CD8-positive, alpha-beta memory T cell (primary cell): ENCODE measurements at places on chromosomes 5 and 9. TPM values are rescaled to one million over a fixed set of nuclear protein-coding genes. Genes with fewer than 3 reads are reported as not detected.

CDX1 gene
- not detected for total RNA-seq

GABRB2 gene
- total RNA-seq = not detected

GTF2H2 gene
- 51.7 TPM for total RNA-seq

FGF18 gene
- 0.18 TPM for total RNA-seq

CCL27 gene
- total RNA-seq = 0.39 TPM

EMB gene
- total RNA-seq = 145 TPM

GARNL3 gene
- total RNA-seq = 2.5 TPM

SLC36A2 gene
- total RNA-seq = not detected

PDE6A gene
- not detected for total RNA-seq

GRCh38 chr9:89493671-89494070, 4.2 kb downstream of the SEMA4D start:
- DNase-seq = no peak

DNA sequence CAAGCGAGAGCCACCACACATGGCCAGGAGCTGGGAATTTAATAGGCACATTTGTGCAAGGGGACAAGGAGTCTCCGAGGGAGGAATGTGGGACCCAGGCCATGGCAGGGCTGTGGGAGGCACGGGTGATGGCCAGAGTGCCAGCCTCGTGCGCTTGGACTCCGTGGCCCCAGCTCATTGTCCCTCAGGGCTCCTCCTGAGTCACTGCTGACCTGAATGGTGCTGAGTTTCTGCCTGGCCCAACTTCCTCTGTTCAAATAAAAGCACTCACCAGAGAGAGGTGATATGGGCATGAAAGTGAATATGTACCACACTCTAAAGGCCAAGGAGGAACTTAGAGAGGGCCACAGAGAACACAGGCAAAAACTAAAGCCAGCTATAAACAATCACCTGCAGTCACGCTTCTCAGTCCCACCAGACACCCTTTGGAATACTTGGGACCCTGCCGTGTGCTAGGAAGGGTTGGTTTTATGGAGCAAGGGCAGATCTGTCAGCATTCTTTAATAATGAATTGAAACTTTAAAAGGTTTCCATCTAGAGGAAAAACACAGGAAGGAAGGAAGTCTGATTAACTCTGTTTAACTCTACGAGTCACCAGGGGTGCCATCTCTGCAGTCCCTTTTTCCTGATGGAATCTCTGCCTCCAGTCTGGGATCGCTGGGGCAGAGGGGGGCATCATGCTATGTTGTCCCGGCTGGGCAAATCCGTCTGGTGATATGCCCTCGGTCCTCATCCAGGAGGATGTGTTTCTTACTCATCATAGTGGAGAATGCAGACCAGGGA, 25.1 kb upstream of the UBE2QL1 start:
- no peak for DNase-seq

- DNase-seq = no peak
Observed at GRCh38 chr5:56314529-56314928, 81.4 kb upstream of the ANKRD55 start.

DNA sequence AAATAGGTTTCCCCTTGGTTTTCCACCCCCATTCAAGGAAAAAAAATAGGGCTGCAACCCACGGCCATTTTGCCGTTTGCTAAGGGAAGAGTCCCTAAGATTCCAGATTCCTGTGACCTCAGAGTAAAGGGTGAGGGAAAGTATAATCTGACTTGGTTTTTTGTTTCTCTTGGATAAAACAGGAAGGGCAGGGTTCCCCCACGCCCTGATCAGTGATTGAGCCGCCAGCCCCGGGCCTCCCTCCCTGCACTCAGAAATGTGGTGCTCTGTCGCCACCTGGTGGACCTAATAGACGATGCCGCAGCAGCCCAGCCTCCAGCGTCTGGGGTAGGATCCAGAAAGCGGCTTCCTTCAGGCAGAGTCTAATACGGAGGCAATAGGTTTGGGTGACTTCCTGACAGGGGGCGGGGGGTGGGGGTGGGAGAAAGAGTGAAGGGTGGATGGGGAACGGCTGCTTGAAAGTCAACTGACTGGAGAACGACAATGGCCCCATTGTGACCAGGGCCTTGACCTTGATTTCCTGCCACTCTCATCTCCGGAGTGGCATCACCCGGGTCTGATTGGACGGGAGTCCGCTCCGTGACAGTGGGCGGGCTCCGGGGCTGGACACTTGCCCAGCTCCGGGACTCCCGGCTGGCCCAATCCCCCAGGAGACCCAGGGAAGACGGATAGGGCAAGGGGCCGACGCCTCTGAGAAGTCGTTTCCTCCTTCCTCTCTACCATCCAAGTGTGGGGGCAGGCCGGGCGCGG, 17.8 kb upstream of the CYSTM1 start:
- peak; percentile 79 for DNase-seq

DNA sequence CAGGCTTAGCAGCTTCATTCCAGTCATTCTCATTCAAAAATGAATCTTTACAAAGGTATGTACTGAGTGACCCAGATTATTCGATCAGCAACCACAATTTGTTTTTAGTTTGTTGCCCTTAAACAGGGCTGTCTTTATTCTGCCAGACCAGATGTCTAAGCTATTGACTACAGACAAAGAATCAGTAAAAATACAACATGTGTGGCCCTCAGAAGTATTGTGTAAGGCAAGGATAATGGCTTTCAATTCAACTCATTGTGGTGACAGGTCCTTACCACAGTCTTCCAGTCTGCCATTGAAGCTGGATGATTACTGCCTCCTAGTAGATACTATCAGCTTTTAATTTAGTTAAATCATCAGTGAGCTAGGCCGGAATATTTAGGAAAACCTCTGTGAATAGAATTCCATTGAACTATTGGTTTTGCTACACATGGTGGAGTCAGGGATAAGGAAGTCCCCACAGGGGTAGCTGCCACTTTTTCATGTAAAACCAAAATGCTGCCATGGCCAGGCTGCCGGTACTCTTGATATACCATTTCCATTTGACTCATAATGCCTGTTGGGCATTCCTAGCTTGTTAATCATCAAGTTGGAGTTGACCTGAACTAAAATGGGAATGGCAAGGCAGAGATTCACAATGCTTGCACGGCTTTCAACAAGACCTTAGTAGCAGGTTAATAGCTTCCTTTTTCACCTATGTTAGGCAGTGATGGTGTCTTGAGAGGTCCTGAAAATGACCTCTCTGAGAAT, 175.6 kb downstream of the MEF2C start:
- DNase-seq = no peak

GRCh38 chr9:27125936-27126335, 16.9 kb downstream of the TEK start:
- no peak for DNase-seq

- no peak for DNase-seq
Observed at GRCh38 chr5:65157906-65158603, 323.7 kb downstream of the ADAMTS6 start.

DNA sequence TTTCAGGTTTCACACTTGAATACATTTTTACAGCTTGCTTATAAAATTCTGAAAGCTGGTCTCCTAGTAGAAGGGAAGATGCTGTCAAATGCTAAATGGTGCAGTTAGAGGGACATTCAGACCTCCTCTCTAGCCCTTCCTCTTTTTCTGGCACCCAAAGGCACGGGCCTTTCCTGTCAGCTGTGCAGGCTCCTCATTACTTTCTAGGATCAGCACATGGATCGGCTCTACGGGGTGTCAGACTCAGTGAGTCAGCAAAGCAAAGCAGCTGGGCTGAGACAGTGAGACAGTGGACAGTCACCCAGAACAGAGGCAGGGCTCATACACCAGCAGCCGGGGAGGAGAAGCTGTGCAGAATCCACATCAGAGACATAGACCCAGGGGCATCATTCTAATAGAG, 80.0 kb upstream of the TNC start:
- DNase-seq = no peak

- DNase-seq = no peak
Observed at GRCh38 chr9:118734696-118735095, 634.5 kb downstream of the BRINP1 start.

- DNase-seq = no peak
Observed at GRCh38 chr5:16609412-16609811, 7.4 kb downstream of the RETREG1 start.

- no peak for DNase-seq
Observed at GRCh38 chr9:134485653-134486052, 155.9 kb upstream of the COL5A1 start.

GRCh38 chr9:70933321-70933720, 188.1 kb downstream of the TRPM3 start:
- DNase-seq = no peak

GRCh38 chr9:129440435-129441186, 180.3 kb downstream of the C9orf50 start:
- no peak for DNase-seq

- no peak for DNase-seq
Observed at GRCh38 chr9:80489329-80489728, 917.6 kb downstream of the TLE4 start.

DNA sequence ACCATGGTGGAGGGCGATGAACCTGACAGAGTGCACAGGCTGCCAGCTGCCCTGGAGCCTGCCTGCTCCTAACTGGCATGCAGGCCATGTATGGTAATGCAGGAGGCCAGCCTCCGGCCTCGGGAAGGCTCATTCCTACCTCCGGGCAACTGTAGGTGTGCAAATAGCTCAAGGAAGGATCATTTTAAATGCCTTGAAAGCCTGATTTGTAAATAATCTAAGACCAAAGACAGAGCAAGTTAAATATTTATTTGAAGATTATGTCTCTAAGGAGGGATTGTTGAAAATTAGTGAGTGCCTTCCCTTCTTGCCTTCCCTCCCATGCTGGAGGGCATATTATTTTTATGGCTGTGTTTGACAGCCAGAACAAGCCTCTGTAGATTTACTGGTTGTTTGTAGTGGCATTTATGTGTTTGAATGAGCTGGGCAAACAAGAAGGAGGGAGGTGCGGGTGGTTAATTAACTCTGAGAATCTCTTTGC, 285.7 kb upstream of the TUT7 start:
- DNase-seq = no peak

DNA sequence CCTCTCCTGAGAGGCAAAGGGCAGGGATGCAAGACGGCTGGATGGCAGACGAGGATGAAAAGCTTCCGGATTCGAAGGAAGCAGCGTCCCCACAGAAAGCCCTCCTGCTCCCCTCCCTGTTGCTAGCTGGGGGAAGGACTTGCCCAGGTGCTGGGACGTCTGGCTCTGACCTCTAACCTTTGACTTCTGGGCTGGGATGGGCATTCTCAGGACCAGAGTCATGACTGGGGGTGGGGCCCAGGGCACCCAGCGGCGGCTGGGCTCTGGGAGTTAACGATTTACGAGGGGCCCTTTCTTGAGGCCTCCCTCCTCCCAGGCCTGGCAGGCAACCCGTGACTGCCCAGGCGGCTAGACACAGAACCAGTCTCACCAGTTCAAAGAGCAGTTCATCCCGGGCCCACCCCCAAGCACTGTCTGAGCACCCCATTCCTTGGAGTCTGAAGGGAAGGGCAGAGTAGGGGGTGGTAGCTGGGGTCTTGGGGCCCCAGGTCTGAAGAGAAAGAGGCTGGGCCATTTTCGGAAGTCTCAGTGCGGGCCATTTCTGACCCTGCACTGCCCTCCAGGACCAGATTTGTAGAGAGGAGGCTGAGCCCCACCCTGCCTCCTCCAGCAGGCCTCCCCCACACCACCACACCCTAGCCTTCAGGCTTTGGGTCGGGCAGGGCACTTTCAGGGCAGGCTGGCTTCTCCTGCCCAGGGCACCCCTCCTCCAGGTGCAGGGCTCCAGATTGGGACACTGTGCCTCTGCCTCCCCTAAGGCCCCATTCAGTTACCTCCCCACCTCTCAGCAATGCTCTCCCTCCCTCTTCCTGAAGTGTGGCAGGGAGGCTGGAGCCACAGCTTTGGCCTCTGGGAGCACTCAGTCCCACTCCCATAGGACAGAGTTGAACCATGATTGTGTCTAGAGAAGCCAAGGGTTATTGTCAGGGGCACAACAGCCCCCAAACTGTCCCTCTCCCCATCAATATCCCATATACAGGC, 5.0 kb upstream of the CXXC5 start:
- peak; percentile 39 for DNase-seq

- no peak for DNase-seq
Observed at GRCh38 chr9:2603621-2604020, 18.0 kb upstream of the VLDLR start.

- no peak for DNase-seq
Observed at GRCh38 chr5:5685737-5686136, 263.3 kb downstream of the ICE1 start.

- no peak for DNase-seq
Observed at GRCh38 chr5:77846422-77847128, 70.4 kb upstream of the TBCA start.

DNA sequence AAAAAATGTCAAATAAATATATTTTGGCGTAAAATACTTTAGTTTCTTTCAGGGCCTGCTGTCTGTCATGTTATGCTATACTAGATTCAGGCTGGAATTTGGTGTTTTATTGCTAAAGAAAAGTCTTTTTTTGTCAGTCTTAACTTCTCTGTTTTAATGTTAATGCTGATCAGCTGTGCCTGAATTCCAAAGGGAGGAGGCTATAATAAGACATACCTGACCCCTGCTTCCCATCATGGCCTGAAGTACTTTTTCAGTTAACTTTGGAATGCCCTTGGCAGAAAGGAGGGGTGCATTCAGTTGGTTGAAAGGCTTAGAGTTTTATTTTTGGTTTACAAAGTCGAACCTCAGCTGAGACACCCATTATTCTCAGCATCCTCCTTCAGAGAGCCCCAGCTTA, 58.1 kb upstream of the PANK3 start:
- no peak for DNase-seq

DNA sequence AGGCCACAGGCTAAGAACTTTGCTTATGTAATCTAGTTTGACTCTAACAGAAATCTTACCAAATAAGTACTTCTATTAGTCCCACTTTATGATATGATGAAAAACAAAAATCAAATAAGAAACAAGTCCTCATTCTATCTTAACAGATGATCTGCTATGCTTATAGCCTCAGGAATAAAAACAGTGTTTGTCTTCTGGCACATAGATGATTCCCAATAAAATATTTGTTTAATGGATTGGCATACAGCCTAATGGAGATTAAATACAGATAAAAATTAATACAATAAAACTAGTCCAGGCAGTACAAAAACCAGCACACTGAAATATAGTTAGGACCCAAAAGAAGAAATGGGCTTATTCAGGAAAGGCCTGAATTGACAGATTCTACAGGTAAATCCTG, 971.4 kb upstream of the WWC1 start:
- no peak for DNase-seq

DNA sequence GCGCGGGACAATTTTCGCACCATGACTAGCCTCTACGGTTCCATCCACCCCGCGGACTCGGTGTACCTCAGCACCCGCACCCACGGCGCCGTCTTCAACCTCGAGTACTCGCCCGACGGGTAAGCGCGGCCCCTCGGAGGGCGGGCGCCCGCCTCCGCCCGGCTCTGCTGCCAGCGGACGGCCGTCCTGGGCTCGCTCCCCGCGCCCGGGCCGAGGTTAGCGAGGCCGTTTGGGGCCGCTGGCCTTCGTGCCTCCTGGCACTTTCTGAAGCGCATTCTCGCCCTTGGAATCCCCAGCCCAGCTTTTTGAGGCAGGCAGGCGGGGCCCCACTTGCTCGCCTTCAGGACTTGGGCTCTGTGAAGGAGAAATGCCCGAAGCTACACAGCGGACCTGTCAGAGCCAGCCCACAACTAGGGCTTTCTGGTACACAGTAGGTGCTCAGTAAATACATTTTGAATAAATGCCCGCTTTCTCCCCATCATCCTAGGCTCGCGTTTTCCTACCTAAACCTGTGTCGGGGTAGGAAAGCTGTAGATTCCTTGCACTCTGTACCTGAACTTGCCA, 772 bp downstream of the DCAF10 start:
- DNase-seq = peak; percentile 49
